ENCODE measurements at places on chromosomes 1 and 21.

DNA sequence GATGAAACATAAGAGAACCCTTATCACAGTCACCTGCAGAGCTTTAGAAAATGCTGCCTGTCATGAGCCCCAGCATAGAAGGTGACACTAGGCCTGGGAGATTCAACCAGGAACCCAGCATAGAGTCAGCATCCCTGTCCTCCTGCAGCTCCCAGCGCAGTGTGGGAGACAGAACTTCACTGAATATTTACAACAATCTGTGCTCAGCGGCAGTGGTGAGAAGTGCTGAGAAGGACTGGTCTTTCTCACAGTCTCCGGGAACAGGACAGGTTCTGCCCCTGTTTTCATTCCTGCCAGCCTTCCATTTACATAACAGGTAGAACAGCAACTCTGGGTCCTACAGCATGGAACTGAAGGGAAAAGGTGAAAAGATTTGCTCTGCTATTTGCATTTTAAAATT is 83.5 kb upstream of the GADD45A start:
- no peak for DNase-seq

- DNase-seq = no peak
Observed at GRCh38 chr1:85450832-85451231, 14.1 kb downstream of the DDAH1 start.

GRCh38 chr1:109391626-109392025 is 6.1 kb downstream of the SORT1 start:
- no peak for DNase-seq

DNA sequence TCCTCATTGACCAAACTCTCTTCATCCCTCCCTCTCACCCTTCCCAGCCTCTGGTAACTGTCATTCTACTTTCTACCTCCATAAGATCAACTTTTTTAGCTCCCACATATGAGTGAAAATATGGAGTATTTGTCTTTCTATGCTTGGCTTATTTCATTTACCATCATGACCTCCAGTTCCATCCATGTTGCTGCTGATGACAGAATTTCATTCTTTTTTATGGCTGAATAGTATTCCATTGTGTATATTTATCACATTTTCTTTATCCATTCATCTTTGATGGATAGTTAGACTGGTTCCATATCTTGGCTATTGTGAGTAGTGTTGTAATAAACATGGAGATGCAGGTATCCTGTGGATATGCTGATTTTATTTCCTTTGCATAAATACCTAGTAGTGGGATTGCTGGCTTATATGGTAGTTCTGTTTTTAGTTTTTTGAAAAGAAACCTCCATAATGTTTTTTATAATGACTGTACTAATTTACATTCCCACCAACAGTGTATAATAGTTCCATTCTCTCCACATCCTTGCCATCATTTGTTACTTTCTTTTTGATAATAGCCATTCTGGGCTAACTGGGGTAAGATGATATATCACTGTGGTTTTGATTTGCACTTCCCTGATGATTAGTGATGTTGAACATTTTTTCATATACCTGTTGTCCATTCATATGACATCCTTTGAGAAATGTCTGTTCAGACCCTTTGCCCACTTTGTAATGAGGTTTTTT is 35.7 kb downstream of the IARS2 start:
- no peak for DNase-seq

DNA sequence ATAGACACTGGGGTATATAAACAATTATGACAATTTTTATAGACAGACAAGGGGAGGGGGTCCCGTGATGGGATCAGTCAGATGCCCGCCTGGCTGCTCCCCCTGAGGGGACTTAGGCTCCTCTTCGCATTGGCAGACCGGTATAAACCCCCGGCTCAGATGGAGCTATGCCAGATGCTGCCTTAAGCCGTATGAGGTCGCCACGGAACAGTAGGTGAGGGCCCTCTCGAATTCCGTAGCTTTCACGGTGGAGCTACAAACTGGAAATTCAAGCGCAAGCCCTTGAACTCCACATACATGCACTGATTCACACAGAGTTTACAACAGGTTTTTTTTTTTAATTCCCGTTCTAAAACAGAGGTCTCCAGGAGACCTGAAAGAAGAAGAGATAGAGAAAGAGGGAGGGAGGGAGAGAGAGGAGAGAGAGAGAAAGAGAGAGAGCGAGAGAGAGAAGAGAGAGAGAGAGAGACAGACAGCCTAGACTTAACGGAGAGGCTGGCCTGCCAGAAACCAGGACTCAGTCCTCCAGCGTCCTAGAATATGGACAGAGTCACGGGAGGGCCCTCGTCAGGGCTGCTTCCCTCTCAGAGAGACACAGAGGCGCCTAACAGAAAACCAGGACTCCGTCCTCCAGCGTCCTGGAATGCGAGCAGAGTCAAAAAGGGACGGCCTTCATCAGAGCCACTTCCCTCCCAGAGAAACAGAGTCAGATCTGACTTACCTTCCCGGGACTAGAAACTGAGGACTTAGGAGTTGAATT is 24.4 kb upstream of the TMEM54 start:
- DNase-seq = no peak

- DNase-seq = no peak
Observed at GRCh38 chr1:101200513-101200912, 36.3 kb upstream of the S1PR1 start.

DNA sequence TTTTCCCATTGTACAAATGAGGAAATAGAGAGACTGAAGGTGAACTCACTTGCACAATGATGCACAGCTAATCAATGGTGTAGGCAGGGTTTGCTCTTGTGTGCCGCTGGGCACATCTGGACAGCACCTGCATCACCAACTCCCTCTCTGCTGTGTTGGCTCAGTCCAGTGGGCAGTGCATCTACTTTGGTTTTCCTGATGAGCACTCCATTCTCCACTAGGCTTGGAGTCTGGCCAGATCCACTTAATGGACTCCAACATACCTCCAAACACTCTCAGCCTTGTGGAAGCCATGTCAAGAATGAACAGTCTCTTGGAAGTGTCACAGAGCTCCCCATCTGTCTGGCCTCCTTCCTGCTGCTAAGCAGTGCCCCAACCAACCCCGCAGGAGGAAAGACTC is 152.2 kb downstream of the HIVEP3 start:
- no peak for DNase-seq

GRCh38 chr1:64396817-64397216 is 73.1 kb upstream of the CACHD1 start:
- DNase-seq = no peak
